Jurkat, Clone E6-1 (cell line): ENCODE measurements at places on chromosomes 1 and 21.

DNA sequence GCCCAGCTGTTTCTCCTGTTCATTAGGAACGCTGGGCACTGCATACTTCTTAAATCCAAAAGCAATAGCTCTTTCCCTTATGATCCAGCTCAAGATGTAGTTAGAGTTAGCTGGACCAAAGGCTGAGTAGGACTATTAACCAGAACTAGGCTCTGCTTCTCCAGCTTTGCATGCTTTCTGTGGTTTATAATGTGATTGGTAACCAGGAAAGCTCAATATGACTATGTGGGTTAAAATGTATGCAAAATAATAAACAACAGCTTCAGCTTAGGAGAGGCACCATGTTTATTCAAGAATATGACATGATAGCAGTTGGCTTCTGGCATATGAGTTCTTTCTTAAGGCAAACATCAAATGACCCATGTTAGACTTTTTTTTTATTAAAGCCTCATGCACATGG is 73.8 kb downstream of the LYPLAL1 start:
- no peak for DNase-seq

DNA sequence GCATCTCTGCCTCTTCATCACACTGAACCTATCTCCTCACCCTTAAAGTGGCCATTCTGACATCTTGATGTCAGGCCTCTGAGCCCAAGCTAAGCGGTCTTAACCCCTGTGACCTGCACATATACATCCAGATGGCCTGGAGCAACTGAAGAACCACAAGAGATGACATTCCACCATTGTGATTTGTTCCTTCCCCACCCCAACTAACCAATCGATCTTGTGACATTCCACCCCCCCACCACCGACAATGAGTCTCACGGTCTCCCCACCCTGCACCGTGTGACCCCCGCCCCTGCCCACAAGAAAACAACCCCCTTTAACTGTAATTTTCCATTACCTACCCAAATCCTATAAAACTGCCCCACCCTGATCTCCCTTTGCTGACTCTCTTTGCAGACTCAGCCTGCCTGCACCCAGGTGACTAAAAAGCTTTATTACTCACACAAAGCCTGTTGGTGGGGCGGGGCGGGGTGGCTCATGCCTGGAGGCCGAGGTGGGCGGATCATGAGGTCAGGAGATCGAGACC is 21.0 kb upstream of the PINK1 start:
- no peak for DNase-seq

DNA sequence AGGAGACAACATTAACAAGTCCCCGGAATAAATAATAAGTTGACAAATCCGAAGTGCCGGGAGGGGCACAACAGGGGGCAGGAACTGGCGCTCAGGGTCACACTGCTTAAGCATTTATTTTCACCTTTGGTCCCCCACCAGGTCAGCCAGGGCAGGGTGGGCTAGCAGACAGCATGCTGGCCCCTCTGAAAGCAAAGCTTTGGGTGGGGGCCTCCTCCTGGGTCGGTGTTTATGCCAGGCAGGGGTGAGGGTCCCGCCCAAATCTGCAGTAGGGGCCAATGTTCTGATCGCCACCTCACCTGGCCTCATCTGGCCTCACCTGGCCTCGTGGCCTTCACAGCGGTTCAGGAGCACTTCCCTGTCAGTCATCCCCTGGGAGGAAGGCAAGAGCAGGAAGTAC is 8.2 kb upstream of the FAM131C start:
- no peak for DNase-seq

DNA sequence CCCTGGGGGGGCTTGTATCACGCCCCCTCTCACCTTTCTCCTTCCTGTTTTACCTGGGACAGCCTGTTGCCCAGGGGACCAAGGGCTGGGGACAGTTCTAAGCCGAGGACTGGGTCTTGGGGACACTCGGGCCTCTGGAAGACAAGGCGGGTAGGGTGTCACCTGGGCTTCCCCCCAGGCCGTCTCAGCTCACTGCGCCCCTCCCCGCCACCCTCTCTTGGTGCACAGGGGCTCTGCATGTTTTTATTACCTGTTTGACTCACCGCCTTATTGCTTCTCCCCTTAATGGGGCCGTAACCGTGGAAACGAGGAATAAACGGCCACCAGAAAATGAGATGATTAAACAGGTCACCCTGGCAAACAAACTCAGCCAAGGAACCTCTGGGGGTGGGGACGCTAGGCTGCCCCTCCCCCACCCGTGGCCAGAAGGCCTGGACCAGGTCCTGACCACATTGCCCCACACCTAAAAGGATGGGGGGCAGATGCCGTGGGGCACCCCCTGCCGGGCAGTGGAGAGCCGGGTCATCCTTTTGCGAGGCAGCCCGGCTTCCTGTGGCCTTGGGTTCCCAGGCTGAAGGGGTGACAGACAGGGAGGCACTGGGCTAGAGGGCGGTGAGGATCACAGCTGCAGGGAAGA is 109.9 kb downstream of the CASZ1 start:
- DNase-seq: no peak

- no peak for DNase-seq
These were observed at the start of gene S1PR1 for GRCh38 chr1:101236516-101237228. Gene S1PR1 (plus strand): TSS chr1:101237019. CDS start chr1:101238985, 1,966 bp downstream.

GRCh38 chr1:237386362-237387143 is 344.6 kb downstream of the RYR2 start:
- DNase-seq: peak; percentile 37

DNA sequence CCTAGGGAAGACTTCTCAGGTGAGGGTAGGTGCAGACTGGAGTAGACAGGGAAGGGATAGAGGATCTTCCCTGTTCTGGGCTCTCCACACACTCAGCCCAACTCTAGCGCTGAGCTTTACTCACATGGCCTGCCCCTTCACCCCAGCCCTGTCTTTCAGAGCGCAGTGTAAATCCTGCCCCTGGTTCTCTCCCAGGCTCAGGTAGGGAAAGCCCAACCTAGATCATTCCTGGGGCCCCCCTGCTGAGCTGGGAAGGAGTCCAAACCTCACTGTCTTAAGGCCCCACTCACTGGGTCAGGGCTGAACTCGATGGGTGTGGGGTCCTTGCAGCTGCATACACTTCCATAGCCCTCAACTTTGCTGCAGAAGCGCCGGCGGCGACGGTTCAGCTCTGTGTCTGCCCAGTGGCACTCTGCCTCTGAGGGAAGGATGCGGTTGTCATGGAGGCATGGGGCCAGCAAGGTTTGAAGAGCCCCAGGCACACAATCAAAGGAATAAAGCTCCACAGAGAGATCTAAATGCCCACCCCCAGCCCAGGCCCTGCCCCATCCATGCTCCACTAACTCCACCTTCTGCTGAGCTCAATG is 4.2 kb downstream of the POMGNT1 start:
- no peak for DNase-seq

- no peak for DNase-seq
These were observed 9.9 kb downstream of the SH2D2A start for GRCh38 chr1:156806512-156807440.

GRCh38 chr1:184937729-184938128 is 36.6 kb downstream of the NIBAN1 start:
- DNase-seq: no peak

DNA sequence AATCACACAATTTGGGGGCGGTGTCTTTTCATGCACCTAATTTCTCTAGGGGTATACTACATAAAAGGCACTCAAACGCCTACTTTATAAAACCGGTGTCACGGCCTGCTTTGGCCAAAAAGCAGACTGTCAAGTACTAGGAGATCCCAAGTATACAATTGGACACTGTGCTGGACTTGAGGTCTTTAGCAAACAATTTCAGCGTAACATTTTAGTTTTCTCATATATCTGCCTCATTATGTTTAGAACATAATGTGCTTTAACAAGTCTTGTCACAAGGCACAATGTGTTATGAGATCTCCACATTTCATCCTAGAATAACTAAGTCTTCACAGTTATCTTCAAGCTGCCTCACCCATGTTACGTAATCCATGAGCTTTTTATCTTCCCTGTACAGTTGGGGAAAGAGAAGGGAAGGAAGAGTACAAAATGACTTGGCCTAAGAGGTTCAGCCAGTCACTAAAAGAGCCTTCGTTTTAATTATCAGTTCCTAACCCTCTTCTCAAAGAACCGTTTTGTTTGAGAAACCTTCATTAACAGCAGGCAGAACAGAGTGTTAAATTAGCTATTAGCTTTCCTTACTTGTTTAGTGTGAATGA is 1.7 kb downstream of the SSX2IP start:
- DNase-seq: no peak

DNA sequence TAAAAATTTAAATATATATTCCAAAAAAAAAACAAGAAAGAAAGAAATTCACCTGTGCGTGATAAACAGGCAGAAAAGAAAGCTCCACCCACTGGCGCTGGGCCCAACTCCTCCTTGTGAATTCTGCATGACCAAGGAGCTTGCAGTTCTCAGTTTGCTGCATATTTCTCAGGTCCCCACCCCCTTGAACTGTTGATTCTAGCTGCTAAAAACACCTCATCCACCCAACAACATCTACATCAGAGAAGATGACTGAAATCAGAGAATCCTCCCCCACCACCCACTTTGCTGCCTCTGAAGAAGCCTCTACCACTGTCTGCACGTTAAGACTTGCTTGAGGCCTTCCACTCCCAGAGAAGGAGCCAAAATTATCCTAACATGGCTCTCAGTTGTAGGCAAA is 104.8 kb downstream of the RGS2 start:
- no peak for DNase-seq

DNA sequence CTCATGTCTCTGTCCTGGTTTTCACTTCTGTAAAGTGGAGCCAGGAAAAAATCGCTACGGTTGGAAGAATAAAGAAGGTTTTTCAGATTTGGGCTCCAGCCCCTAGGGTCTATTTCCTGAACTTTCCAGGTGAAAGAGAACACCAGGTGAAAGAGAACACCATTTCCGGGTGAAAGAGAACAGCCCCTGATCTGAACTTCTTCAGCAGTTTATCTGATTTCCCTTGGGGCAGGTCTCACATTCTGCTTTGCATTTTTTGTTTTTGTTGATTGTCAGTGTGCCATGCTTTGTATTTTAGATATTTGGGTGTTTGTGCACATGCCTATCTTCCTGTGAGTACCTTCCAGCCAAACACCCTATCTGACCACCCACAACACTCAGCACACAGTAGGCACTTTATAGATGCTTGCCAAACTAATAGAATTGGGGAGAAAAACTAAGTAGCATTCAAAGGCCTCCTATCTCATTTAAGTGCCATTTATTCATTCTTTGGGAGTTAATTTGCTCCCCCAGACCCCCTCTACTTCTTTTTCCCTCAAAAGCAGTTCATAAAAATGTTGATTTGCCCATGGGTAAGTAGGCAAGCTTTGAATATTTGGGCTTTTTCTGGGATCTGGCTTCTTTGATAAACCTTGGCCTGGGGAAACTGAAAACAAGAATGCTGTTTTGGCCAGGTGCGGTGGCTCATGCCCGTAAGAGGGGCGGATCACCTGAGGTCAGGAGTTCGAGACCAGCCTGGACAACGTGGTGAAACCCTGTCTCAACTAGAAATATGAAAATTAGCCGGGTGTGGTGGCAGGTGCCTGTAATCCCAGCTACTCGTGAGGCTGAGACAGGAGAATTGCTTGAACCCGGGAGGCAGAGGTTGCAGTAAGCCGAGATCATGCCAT is 2.2 kb downstream of the NAV1 start:
- DNase-seq: no peak

- peak; percentile 93 for DNase-seq
These were observed 2.9 kb upstream of the CD46 start for GRCh38 chr1:207748737-207749528.

GRCh38 chr1:159429074-159429861 is 2.7 kb upstream of the OR10J4 start:
- no peak for DNase-seq

GRCh38 chr1:227604446-227604845 is 41.1 kb downstream of the ZNF678 start:
- no peak for DNase-seq

DNA sequence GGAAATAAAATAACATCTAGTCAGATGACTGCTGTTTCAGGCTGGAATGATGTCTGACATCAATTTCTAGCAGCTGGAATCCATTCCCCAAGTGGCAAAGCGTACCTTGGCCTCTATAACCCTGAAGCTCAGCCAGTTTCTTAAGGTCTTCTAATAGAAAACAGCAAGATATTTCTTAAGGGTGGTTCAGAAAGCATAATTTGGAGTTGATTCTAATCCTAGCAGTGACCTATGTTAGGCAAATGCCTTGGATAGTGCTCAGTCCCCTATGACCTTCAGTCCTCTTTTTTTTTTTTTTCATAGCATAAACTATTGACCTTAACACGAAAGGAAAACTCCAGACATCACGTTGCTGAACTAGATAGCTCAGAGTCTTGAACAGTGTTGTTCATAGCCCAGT is 56.5 kb downstream of the LAMC2 start:
- no peak for DNase-seq

DNA sequence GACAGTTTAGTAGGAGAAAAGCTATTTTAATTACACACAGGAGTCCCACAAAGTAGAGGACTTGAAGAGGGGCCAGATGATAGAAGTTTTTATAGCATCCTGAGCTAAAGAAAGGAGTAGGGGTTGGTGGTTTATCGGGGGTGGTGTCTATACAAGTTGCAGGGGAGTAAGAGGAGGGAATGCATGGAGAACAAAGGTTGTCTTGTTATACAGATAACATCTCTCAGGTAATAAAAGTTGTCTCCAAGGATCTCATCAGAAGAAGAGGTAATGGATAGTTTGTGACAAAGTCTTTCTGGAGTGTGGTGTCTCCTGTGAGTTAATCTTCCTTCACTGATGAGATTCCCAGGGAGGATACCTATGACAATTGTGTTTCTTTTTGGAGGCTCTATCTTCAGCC is 23.4 kb upstream of the NUF2 start:
- DNase-seq: no peak

DNA sequence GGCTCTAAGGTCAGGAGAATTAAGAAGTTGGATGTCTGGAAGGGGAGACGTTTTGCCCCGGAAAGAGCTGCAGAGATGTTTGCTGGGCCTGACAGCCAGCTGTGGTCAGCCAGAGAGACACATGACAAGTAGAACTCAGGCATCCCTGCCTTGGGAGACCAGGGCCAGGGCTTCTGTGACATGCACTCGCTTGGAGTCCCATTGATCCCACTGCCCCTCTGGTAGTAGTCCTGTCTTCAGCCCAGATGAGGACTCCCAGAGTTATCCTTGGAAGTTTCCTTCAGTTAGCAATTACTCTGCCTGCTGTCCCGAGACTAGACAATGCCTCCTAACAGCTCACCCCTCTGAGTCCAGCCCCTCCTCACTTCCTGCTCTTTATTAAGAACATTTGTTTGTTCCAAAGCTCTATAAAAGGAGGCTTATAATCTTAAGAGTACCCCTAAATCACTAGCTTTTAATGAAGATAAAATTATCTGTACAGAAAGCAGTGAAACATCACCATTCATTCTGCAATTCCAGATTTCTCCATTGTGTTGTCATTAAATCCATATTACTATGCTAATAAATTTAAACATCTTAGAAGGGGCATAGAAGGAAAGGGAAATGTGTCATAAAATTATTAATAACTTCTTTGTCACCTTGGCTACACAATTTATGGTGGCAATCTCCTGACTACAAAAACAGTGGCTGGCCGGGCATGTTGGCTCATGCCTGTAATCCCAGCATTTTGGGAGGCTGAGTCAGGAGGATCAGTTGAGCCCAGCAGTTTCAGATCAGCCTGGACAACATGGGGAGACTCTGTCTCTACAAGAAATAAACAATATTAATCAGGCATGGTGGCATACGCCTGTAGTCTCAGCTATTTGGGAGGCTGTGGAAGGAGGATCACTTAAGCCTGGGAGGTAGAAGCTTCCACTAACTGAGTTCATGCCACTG is 94.2 kb downstream of the KCNK1 start:
- DNase-seq: no peak

GRCh38 chr1:226666164-226666506 is 72.9 kb downstream of the ITPKB start:
- no peak for DNase-seq

- DNase-seq: no peak
These were observed 2.9 kb upstream of the CRABP2 start for GRCh38 chr1:156708218-156708661.
